ENCODE measurements at places on chromosomes 4 and X.

- no peak for DNase-seq
Measured at GRCh38 chr4:88949605-88950004, 107.4 kb downstream of the FAM13A start.

- DNase-seq, result no peak
Measured at GRCh38 chr4:38976308-38976707, 55.9 kb downstream of the TMEM156 start.

- DNase-seq, result no peak
Measured at GRCh38 chr4:69096810-69097209, 536 bp downstream of the UGT2B7 start.

DNA sequence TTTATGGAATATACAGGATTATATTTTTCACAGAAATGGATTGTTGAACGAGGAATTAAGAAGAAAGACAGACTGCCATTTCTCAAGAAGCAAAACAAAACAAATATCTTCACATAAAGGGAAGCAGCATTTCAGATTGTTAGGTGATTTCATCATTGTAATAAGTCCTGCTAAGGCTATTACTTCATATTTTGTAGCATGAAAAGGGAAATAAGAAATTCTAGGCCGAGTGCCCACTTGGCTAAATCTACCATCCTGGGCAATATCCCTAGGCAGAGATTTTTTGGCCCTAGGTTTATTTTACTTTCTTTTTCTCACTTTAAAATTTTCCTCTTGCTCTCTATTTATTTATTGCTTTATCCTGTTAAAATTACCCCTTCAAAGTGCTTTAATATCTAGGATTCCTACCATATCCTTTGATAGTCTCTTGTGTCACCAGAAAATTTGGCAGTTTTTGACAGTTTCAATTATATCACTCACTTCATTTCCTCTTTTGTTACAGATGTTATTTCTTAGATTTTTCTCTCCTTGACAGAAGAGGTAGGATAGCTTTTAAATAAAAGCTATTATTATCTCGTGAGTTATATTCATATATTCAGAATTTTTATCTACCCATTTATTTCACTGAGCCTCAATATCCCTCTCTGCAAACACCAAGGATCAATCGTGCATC, 142.3 kb downstream of the PDGFC start:
- peak; percentile 68 for DNase-seq

DNA sequence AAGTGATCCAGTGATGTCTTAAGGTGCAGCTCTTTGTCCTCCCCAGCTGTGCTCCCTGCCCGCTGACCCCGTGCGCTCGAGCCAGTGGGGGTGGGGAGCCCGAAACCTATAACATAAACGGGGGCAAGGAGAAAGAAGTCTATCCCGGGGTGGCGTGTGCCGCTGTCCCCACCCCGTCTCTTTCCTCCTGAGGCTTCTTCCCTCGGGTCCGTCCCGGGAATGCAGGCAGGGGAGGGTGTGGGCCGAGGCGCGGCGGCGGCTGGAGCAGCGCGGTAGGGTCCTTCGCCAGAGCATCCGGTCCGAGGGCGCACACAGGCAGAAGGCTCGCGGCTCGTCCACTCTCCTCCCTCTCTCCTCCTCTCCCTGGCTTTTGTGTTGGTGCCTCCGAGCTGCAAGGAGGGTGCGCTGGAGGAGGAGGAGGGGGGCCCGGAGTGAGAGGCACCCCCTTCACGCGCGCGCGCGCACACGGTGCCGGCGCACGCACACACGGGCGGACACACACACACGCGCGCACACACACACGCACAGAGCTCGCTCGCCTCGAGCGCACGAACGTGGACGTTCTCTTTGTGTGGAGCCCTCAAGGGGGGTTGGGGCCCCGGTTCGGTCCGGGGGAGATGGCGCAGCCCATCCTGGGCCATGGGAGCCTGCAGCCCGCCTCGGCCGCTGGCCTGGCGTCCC, at the start of gene RAB33A:
Gene RAB33A (plus strand): TSS at position 517 of the 681 bp plus-strand sequence. CDS start 101 bp downstream, at position 618.
- peak; percentile 14 for DNase-seq

DNA sequence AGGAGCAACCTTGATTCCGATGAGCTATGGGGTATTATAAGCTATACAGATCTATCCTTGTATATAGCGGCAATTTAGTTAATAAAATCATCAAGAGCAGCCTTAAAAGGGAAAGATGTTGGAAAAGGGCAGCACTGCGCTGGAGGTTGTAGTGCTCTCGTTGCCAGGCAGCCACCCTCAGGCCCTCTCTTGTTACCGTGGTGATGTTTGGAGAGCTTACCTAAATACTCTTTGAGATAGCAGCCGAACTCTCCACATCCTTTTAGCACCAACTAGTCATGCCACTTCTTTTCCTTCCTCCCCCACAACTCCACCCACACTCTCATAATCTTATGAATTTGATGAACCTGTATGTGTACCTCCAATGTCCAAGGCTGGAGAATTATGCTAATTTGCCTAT, 3.8 kb upstream of the RADX start:
- DNase-seq, result no peak

DNA sequence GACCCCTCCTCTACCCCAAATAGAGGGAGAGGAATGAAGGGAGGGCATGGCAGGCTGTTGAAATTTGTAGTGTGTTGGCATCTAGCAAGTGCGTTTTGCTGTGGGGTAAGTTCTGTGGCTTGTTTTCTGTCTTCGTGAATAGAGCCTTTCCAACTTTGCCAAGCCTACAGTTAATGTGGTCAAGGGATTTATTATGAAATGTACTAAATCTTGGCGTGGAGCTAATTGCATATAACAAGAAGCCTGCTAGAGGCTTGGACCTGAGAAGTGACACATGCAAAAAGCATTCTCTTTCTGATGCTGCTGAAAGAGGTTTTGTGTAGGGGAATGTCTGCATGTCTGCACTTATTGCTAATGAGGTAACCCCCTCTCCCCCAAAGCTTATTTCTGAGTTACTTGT, 132.2 kb downstream of the BMPR1B start:
- peak; percentile 91 for DNase-seq

DNA sequence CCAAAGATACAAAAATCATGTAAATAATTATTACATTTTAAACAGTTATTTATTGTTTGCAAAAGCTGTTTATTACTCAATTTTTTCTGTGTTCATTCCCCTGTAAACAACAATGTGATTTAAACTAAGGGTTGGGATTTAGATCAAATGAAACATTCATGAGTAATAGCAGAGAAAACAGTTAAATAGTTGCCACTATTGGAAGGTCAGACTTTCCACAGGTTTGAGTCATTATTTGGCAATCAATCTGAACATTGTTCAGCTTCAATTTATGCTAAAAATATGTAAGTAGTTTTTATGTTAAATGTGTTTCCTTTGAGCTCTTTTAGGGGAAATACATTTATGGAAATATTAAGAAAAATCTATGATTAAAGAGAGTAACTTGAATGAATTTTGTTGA, 144.9 kb downstream of the STIM2 start:
- peak; percentile 83 for DNase-seq

DNA sequence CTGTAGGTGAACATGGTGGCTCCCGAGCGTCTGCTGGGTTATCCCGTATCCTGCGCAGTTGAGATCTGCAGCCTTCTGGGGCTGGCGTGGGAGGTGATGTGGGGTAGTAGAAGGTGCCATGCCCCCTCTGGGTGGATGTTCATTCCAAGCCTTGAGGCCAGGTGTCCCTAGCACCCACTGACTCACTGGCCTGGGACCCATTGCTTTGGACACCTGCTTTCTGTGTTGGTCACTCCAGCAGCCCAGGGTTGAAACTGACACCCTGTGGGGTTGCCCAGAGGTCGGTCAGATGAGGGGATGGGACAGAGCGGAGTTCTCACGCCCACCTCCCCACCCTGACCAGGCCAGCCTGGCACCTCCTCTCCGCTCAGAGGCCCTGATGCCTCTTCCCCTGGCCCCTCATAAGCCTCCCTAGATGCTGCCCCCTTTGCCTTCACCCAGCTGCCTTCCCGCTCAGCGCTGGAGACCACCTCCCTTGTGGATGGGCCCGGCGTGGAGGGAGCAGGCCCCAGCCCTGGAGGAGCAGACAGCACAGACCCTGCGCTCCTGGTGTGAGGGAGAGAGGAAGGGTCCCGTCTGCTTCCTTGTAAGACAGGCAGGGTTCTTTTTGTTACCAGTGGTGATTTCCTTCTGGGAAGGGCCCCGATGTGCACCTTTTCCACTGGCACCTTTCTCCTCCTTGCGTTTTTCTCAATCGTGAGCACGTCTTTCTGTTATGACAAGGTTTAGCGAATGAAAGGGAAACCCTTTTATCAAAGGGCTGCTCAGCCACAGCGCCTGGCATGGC, 2.0 kb downstream of the DOK7 start:
- DNase-seq, result no peak

DNA sequence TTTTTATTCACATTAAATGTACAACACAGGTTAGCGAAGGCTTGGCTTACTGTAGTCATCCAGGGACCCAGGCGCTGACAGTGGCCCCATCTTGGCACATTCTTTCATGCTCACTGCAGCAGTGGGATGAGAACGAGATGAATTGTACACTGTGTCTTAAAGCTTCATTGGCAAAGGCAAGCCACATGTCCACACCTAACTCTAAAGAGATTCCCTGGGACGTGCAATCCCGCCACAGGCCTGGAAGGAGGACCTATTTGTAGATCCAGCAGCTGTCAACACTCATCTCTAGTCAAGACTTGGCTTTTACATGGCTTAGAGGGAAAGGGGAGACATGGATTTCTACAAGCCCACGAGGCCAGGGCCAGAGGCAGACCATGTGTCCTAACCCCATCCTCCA, 16.1 kb upstream of the CXCR3 start:
- no peak for DNase-seq

DNA sequence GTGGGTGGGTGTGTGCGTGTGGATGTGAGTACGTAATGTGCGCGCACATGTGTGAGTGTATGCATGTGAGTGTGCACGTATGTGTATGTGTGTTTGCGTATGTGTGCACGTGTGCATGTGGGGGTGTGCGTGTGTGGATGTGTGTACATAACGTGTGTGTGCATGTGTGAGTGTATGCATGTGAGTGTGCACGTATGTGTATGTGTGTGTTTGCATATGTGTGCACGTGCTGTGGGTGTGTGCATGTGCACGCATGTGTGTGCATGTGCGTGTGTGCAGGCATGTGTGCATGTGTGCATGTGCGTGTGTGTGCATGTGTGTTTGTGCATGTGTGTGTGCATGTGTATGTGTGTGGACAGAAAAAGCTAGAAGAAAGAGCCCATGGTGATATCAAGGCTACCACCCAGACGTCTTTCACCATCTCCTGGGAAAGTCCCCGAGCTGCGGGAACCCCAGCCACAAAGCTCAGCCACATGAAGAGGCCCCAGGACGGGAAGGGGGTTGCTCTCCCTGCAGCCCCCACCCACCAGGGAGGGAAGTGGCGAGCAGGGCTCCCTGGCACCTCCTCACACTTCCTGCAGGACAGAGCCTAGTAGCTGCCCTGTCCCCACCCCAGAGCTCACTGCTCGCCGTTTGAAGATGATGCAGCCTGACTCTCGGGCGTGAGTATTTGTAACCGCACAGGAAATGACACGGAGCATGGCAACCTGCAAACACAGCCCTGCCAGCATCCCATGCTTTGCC, 108.3 kb downstream of the DCTD start:
- DNase-seq, result peak; percentile 14

DNA sequence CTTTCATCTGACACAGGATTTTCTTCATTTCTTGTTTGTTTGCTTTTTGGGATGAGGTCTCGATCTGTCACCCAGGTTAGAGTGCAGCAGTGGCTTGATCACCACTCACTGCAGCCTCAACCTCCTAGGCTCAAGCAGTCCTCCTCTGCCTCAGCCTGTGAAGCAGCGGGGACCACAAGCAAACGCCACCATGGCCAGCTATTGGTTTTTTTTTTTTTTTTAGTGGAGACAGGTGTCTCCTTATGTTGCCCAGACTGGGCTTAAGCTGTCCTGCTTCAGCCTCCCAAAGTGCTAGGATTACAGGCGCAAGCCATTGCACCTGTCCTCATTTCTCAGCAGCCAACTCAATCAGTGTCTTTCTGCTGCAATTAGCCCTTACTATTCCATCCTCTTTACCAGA, 10.3 kb downstream of the SPRY1 start:
- DNase-seq, result no peak

DNA sequence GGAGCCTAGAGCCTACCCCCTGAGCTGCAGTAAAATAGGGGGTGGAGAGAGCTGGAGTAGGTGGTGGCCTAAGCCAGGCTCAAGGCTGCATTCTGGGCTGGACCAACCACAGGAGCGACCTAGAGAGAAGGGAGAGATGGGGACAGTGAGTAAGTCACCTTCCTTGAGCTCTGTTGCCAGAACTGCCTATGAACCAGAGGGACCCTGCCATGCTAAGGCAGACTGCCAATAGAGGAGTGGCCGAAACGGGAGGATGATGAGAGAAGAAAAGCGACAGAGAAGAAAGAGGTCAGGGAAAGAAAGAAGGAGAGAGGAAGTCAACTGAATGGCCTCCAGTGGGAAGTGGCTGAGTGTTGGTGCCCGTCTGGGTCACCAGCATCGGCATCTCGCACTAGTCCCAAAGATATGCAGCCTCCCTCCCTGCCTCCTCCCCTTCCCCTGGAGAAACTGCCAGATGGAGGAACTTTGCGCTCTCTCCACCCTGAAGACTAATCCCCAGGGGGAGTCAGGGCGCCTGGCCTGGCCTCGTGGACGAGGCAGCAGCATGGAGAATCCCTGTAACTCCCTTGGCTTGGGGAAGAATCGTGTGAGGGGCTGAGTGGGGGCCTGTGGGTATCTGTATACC, 28.8 kb downstream of the ELF4 start:
- no peak for DNase-seq
